NCI-H526 treated with DMSO at 0.1 percent for 48 hours (cell line): ENCODE measurements at places on chromosomes 3 and 15.

GRCh38 chr3:16467393-16467792 lies 46.1 kb downstream of the RFTN1 start:
- DNase-seq: no peak

DNA sequence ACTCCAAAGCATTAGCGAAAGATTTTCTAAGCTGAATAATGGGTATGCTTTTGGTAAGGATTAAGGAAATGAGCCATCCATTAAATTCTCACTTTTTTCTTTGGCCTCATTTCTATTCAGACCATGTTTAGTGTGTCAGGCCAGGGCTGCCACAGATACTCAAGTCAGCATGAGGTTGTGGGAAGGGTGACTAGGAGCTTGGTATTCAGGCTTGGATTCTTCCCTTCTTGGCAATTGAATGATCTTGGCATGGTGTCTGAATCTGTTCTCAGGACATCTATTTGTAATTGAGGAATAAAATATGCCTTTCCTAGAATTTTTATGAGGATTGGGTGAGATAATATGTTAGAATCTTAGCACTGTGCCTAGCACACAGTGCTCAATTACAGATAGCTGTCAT lies 11.2 kb downstream of the CCNB2 start:
- DNase-seq: no peak

DNA sequence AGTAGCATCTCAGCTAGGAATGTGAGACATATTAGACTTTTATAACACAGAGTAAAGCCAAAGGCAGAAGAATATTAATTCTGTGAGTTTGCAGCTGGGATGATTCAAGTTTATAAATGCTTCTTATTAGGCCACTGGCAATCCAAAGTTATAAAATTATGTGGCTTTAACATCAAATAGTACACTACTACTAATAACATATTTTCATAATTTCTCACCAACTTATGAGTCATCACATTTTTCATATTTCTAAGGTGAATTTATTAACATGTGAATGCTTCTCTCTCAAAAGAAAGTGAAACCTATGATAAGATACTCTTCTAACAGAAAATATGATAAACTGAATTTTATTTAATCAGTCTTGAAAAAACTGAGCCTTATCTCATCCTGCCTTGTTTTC lies 1348.2 kb upstream of the ALCAM start:
- DNase-seq: no peak

- no peak for DNase-seq
Measured at GRCh38 chr3:50570508-50571279, 1.4 kb downstream of the HEMK1 start.

GRCh38 chr3:6680119-6680806 lies 180.7 kb upstream of the GRM7 start:
- no peak for DNase-seq

DNA sequence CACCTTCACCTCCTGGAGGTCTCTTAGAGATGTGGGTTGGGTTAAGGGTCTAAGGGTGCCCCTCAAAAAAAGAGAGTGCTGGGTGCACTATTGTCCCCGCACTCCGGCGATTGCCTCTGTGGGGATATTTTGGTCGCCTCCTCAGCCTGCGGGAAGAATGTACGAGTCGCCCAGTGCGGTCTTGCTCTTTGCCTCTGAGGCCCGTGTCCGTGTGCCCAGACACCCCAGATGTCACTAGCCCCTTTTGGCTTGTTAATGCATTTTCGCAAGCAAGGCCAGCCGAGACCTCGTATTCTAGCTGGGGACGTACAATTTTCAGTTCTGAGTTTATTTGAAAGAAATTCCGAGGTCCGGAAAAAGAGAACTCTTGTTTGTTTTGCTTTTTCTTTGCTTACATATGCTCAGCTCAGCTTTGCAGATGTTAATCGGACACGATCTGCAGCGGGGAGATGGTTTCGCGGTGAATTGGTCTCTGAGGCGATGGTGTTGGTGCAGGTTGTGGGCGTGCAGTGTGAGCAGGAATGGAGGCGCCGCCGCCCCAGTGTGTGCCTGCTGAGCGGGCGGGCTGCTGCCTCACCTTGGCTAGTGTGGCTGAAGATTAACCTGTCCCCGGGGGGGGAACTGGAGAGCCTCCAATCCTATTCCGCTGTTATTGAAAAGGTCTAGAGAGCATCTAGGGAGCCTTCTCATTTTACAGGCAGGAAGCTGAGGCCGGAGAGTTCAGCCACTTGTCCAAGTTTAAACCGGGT lies 1.4 kb downstream of the ST6GAL1 start:
- peak; percentile 17 for DNase-seq

GRCh38 chr3:156859578-156859977 lies 33.4 kb downstream of the LEKR1 start:
- DNase-seq: no peak

- DNase-seq: no peak
Measured at GRCh38 chr3:156888576-156888975, 62.4 kb downstream of the LEKR1 start.
